ENCODE measurements at places on chromosomes 4 and X.

DNA sequence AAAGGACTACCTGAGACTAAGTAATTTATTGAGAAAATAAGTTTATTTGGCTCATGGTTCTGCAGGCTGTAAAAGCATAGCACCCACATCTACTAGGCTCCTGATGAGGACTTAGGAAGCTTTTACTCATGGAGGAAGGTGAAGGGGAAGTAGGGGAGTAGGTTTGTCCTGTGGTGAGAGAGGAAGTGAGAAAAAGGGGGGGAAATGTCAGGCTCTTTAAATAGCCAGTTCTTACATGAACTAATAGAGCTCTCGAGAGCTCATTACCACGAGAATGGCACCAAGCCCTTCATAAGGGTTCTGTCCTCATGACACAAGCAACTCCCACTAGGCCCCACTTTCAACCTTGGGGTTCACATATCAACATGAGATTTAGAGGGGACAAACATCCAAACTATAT, 125.5 kb upstream of the NRK start:
- DNase-seq, result no peak

DNA sequence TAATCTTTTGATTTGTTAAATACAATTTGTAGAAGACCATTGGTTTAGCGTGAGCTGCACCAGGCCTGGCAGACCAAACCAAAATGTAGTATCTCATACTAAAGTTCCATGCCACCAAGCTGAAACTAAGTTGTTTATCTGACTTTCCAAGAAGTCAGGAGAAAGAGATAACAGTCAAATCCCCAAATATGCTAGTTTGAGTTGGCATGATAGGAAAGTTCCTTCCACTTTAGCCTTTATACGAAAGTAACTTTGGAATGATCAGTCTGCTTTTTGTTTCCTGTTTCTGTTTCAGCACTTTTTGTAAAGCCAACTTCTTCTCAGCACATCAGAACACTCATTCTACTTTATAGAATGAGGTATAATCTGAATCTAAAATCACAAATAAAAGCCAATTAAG, 449.2 kb downstream of the GRXCR1 start:
- DNase-seq, result no peak

DNA sequence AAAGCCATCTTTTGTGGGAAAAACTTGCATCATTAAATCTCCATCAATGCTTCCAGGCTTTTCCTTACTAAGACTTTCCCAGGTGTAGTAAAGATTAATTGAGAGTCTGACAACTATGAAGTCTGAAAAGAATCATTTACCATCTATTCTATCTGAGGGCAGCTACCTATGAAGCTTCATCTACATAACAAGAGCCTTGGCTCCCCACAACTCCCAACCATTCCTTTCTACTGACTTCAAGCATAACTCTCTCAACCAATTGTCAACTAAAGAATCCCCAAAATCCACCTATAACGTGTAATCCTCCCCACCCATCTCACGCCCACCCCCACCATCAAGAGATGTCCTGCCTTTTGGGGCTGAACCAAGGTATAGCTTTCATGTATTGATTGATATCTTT, 101.5 kb upstream of the GABRA2 start:
- no peak for DNase-seq

GRCh38 chrX:2416851-2417604, 83.7 kb downstream of the DHRSX start:
- no peak for DNase-seq

DNA sequence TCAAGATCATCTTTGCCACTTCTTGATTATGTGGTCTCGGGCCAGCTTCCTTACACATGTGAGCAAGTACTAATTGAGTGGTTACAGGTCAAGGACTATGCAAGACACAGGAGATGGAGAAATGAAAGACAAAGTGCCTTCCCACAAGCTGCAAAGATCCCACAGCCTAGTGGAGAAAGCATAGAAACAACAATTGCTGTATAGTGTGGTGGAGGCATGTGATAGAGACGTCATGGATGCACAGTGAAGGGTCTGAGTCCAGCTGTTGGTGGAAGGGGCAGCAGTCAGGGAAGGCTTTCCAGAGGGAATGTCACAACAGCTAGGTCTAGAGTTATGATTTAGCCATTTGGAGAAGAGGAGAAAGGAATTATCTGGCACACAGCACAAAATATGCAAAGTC, 210.6 kb downstream of the KDR start:
- no peak for DNase-seq

DNA sequence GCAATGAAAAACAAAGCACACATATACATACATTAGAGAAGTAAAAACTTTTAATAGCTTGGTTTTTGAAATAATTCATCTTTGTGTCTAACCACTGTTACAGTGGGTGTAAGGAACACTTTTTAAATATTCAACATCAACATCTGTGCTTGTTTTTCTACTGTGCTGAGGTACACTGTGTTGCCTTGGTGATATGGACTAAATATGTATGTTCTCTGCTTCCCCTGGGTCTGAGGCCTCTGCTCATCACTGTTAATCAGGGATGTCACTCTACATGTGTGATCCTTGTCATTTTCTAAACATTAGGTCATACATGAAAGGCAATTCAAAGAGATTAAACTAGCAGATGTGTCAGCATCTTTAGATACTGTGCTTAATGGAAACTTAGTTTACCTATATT, 10.9 kb downstream of the MCTS1 start:
- DNase-seq, result no peak

DNA sequence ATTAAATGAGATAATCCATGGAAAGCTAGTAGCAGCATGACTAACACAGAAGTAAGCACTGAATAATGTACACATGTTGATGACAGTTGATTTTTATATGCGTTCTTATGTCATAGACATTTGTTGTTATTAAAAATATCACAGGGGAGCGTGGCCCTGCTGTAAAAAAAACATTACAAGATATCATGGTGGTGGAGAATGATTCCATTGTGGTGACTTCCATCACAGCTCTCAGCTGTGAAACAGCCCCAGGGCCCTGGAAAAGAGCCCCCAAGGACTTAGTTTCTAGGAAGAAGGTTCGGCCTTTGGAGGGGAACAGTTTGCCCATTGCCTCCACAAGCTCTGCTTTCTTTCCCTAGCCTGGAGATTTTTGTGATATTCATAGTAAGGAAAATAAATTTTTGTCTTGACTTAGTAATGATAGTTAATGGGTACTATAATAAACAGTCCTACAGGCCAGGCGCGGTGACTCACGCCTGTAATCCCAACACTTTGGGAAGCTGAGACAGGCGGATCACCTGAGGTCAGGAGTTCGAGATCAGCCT, 49.9 kb downstream of the FAM114A1 start:
- DNase-seq, result no peak

DNA sequence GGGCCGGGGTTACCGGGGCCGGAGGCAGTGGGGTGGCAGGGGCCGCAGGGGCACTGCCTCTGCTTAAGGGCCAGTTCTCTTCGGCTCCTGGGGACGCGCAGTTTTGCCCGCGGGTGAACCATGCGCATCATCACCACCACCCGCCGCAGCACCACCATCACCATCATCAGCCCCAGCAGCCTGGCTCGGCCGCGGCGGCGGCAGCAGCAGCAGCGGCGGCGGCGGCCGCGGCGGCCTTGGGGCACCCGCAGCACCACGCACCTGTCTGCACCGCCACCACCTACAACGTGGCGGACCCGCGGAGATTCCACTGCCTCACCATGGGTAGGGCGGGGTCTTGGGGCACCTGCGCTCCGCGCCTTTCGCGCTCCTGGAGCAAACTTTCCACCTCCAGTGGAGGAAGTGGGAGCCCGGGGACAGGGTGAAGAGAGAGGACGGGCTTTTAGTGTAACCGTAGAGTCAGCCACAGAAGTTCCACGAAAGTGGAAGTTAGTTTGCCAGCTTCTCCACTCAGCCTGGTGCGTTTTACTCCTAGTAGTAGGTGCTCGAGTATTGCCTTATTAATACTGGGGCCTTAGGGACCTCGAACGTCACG, 729 bp downstream of the GSX2 start:
- no peak for DNase-seq

DNA sequence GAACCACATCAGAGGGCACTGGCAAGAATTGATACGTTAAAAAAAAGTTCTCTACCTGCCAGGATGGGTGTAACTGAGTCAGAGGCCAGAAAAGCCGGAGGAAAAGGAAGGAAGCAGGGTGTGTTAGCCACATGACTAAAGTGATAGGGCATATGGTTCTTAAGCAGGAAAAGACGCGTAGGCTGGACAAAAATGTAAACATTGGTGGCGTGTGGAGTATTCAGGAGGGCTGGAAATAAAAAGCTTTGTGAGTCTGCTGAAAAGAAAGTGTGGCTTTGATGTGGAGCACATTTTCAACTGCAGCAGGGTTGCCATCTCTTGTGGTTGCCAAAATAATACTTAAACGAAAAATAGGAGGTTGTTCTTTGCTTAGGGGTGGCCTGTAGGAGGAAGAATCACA, 186.5 kb upstream of the RPL34 start:
- DNase-seq, result no peak
